Sigmoid colon (tissue), 7 donors: ENCODE measurements at places on chromosomes 2 and 18. TPM values are rescaled to one million over a fixed set of nuclear protein-coding genes. Genes with fewer than 3 reads are reported as not detected.

- H3K36me3 ChIP-seq, result no peaks in the 10 kb centered on the region
- peak overlapping the region; percentile 64 for H3K27ac ChIP-seq
- no peaks in the 10 kb centered on the region for H3K27me3 ChIP-seq
- DNase-seq, result peak; percentile 82
These were observed 133.3 kb downstream of the GFPT1 start for GRCh38 chr2:69253611-69254301.

- no peaks in the 10 kb centered on the region for H3K27me3 ChIP-seq
- H3K4me3 ChIP-seq, result no peak overlapping the region
- no peaks in the 10 kb centered on the region for H3K36me3 ChIP-seq
These were observed 5.9 kb upstream of the RFX8 start for GRCh38 chr2:101480764-101481163.

DNA sequence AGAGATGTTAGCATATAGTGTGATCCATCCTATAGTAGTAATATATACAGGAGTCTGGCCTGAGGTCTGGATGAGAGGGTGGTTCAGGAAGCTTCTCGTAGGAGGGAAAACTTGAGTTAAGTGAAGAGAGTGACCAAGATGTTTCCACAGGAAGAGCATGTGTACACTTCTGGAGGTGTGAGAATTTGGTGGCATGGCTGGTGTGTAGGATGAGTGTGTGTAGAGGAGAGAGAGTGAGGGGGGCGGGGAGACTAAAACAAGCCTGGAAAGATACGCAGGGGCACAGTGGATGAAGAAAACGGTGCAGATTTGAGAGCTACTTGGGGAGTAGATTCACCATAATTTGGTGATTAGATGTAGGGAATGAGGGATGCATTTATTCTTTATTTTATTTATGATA is 43.5 kb upstream of the CTLA4 start:
- H3K36me3 ChIP-seq, result no peaks in the 10 kb centered on the region
- H3K4me3 ChIP-seq, result no peak overlapping the region
- no peak for DNase-seq
- H3K27me3 ChIP-seq, result no peaks in the 10 kb centered on the region

GRCh38 chr2:168583710-168584521 is 127.8 kb downstream of the CERS6 start:
- H3K36me3 ChIP-seq, result no peaks in the 10 kb centered on the region
- DNase-seq, result no peak
- no peak overlapping the region for H3K4me3 ChIP-seq
- H3K27me3 ChIP-seq, result no peaks in the 10 kb centered on the region
- no peaks in the 10 kb centered on the region for H3K4me1 ChIP-seq
- H3K27ac ChIP-seq, result peak overlapping the region; percentile 2

DNA sequence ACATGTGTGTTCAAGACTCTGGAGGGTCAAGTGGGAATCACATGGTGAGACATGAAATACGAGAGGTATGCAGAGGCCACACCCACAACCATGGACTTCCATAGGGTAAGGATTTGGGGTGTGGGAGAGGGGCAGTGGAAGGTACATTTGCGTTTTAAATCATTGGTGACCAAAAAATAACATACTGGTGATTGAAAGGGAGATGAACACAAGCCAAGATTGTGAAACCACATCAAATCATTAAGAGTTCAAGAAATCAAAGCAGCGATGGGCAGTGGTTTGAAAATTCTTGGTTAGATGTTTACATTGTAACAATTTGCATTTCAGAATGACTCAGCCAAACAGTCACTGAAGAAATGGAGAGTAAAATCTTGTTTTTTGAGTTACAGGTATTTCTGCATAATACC is 1.9 kb upstream of the CABYR start:
- no peaks in the 10 kb centered on the region for H3K36me3 ChIP-seq
- no peak overlapping the region for H3K27ac ChIP-seq
- no peak for DNase-seq
- H3K27me3 ChIP-seq, result no peaks in the 10 kb centered on the region

DNA sequence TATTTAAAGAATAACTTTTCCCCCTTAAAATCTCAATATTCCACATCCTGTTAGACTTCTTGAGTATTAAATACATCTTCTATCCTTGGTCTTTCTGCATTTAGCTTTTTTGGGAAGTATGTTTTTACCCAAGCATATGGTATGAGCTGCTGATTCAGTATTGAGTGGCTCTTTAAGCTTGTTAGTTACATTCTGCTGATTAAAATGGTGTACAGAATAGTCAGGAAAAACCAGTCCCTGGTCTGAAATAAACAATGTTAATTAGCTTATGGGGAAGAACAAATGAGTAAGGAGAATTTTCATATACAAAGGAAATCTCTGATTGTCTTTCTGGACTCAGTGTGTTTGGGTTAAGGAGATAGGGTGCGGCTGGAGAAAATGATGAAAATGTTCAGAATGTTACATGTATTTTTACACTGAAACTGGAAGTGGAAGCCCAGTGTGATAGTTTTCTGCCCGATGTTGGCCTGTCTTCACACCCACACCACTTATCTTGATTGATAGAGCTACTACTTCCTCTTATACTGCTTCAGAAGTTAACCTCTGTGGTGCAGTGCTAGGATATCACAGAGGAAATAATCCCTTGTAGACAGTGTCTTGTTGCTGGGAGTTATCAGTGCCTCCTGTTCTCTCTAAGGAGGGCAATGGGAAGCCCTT is 84.0 kb downstream of the MSH2 start:
- no peak for DNase-seq
- no peak overlapping the region for H3K4me3 ChIP-seq
- H3K4me1 ChIP-seq, result no peaks in the 10 kb centered on the region
- H3K27me3 ChIP-seq, result no peaks in the 10 kb centered on the region
- H3K36me3 ChIP-seq, result peaks cover 5% of the 10 kb centered on the region

- no peak overlapping the region for H3K4me3 ChIP-seq
- no peaks in the 10 kb centered on the region for H3K4me1 ChIP-seq
- H3K27me3 ChIP-seq, result no peaks in the 10 kb centered on the region
- no peaks in the 10 kb centered on the region for H3K36me3 ChIP-seq
- DNase-seq, result no peak
- no peak overlapping the region for H3K27ac ChIP-seq
These were observed 203.0 kb upstream of the REV1 start for GRCh38 chr2:99692785-99693184.

DNA sequence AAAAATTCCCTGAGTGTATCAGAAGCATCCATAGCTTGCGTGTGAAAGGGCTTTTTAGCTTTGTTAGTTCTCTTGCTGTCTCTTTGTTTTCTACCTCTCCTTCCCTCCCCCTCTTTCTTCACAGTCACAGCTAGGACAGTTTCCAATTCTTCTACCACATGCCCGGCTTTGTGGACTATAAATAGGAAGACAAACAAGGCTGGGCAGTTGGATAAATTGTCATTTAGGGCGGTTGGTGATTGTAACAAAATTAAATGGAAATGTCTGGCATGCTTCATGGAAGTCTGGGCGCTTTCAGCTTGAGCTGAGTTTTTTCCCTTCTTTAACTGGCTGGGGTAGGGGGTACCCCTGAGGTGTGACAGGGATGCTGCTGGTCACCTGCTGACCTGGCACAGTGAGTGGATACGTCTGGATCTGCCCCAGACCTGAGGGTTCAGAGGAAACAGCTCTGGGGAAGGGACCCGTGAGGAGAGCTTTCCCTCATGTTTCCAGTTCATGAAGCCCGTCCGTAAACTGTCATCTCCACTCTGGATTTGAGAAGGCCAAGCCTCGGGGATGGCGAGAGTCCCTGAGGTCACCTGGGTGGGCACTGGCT is 29.0 kb upstream of the GIGYF2 start:
- no peaks in the 10 kb centered on the region for H3K4me1 ChIP-seq
- H3K36me3 ChIP-seq, result no peaks in the 10 kb centered on the region
- no peaks in the 10 kb centered on the region for H3K27me3 ChIP-seq
- H3K4me3 ChIP-seq, result no peak overlapping the region

DNA sequence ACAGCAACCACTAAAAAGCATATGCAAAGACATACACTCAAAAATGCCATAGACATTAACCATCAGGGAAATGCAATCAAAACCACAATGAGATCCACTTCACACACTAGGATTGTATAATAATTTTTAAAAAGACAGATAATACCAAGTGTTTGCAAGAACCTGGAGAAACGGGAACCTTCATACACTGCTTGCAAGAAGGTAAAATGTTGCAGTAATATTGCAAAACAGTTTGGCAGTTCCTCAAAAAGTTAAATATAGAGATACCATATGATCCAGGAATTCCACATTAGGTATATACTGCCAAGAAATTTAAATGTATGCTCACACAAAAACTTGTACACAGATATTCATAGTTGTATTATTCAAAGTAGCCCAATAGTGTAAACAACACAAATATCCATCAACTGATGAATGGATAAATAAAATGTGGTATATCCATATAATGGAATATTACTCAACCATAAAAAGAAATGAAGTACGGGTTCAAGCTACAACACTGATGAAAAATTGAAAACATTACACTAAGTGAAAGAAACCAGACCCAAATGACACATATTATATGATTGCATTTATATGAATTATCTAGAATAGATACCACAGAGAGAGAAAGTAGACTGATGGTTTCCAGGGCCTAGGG is 14.7 kb upstream of the CHMP3 start:
- H3K27ac ChIP-seq, result no peak overlapping the region
- no peaks in the 10 kb centered on the region for H3K4me1 ChIP-seq
- H3K36me3 ChIP-seq, result no peaks in the 10 kb centered on the region
- no peaks in the 10 kb centered on the region for H3K27me3 ChIP-seq
- DNase-seq, result no peak
- no peak overlapping the region for H3K4me3 ChIP-seq

- H3K27ac ChIP-seq, result no peak overlapping the region
- H3K4me1 ChIP-seq, result no peaks in the 10 kb centered on the region
- H3K36me3 ChIP-seq, result no peaks in the 10 kb centered on the region
- DNase-seq, result no peak
These were observed 362.3 kb downstream of the MYCN start for GRCh38 chr2:16302431-16303272.

DNA sequence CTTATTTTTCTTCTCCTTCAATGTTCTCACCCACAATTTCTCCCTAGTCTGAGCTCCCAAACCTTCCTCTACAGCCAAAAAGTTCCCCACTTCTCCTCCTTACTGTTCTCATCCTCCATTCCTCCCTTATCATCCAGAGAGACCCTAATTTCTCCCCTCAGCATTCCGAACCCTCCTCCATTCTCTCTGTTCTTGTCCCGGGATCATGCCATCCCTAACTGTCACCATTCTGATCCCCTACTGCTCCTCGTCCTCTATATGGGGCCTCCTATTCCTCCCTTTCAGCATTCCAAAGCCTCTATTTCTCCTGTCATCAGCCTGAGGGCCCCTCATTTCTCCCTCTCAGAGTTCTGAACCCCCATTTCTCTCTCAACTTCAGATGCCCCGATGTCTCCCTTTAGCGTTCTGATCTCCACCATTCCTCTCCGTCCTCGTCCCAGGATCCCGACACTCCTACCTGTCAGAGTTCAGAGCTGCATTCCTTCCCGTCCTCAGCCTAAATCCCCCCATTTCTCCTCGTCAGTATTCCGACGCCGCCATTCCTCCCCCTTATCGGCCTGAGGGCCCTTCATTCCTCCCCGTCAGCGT is 522 bp downstream of the MBD1 start:
- no peak for DNase-seq
- peaks cover 28% of the 10 kb centered on the region for H3K4me1 ChIP-seq
- peak overlapping the region; percentile 74 for H3K4me3 ChIP-seq
- no peaks in the 10 kb centered on the region for H3K27me3 ChIP-seq

DNA sequence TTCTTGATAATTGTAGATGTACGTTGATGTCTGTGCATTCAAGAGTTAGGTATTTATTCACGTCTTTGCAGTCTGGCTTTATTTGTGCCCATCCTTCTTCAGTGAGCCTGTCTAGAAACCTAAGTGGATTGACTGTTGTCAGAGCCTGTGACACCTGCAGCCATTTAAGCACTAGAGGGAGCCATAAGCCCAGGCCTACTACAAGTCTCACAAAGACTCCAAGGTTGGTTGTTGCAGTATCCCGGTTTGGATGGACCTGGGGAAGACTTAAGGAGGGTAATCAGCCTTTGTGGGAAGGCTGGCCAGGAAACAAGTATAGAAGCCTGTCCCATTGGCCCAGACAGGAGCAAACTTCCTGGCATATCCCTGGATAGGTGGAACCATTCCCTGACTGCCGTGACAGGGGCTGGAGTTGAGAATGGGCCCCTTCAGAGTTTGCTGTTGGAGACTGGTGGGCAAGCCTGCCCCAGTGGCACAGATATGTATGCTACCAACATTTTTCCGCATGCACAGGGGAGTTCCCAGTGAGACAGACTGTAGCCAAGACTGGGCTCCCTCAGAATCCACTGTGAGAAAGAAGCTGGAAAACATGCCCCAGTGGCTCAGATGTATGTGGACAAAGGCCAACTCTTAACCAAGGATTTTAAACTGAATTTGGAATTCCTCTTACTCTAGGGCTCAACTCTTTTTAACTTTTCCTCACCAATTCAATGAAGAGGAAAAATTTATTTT is 9.3 kb upstream of the LRRC30 start:
- H3K27me3 ChIP-seq, result no peaks in the 10 kb centered on the region
- no peaks in the 10 kb centered on the region for H3K4me1 ChIP-seq
- no peak for DNase-seq
- no peak overlapping the region for H3K27ac ChIP-seq
- no peak overlapping the region for H3K4me3 ChIP-seq

- no peak overlapping the region for H3K27ac ChIP-seq
- H3K36me3 ChIP-seq, result no peaks in the 10 kb centered on the region
- no peak for DNase-seq
- H3K4me3 ChIP-seq, result no peak overlapping the region
- peaks cover 54% of the 10 kb centered on the region for H3K4me1 ChIP-seq
These were observed 83.1 kb downstream of the CDC42EP3 start for GRCh38 chr2:37588316-37588777.

DNA sequence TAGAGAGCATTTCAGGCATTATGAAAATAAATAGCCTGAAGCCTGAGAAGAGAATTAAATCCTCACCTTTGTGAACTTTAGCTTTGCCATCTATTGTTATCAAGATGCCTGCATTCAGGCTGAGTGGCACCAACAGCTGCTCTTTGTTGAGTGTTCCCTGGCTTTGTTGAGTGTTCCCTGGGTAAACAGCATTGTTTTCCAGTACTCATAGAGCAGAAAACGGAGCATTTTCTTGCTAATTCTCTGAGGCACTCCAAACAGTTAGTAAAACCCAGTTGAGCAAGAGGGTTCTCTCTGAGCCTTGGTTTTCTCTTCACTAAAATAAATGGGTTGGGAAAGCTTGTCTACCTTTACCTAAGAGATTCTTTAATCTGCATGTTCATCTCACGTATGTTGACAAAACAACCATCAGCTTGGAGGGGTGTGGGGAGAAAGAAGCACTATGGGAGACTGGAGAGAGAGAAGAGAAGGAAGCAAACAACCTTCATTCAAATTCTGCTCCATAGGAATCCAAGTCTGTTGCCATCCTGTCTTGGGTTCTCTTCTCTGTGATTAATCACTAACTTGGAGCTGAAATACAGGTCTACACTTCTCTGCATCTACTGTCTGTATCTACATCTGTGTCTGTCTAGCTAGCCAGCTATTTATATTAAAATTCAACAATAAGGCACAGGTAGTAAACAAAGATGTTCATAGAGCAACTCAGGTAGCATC is 567.0 kb upstream of the SOX11 start:
- no peak overlapping the region for H3K27ac ChIP-seq
- DNase-seq, result no peak
- H3K36me3 ChIP-seq, result no peaks in the 10 kb centered on the region
- H3K4me3 ChIP-seq, result no peak overlapping the region
- no peaks in the 10 kb centered on the region for H3K27me3 ChIP-seq
- peaks cover 12% of the 10 kb centered on the region for H3K4me1 ChIP-seq

- H3K27ac ChIP-seq, result no peak overlapping the region
- no peak for DNase-seq
- H3K4me1 ChIP-seq, result no peaks in the 10 kb centered on the region
- no peaks in the 10 kb centered on the region for H3K36me3 ChIP-seq
- H3K4me3 ChIP-seq, result no peak overlapping the region
These were observed 102.7 kb upstream of the ARHGAP15 start for GRCh38 chr2:143026411-143027054.

LIPG gene
- total RNA-seq, result 3.9 TPM

CDH7 gene
- total RNA-seq, result not detected
